ENCODE measurements at places on chromosomes 2 and 18.

DNA sequence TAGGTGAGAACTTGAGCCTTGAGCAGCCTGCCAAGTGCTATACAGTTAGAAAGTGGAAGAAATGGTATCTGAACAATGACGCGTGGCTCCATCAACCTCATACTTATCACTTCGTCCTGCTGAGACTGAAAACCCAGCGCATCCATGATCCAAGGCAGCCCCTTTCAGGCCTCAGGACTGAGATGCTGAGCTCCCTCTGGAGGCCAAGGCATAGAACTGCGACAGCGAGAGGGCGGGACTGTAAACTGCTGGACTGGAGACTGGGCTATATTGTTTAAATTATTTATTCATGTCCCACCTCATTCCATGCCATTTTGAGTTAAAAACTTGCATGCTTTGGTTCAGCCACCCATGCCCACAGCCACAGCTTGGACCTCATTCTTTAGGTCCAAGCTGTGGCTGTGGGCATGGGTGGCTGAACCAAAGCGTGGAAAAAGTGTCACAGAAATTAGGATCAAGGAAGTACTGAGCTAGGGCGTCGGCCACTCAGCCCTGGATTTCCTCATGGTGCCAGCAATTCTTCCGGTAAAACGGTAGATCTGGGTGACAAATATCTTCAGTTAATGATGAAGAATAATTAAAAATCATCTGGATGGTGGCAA, 195.5 kb downstream of the L3MBTL4 start:
- ATAC-seq = peak; percentile 80

GRCh38 chr18:74724186-74724585, 126.5 kb downstream of the ZNF407 start:
- ATAC-seq = no peak

DNA sequence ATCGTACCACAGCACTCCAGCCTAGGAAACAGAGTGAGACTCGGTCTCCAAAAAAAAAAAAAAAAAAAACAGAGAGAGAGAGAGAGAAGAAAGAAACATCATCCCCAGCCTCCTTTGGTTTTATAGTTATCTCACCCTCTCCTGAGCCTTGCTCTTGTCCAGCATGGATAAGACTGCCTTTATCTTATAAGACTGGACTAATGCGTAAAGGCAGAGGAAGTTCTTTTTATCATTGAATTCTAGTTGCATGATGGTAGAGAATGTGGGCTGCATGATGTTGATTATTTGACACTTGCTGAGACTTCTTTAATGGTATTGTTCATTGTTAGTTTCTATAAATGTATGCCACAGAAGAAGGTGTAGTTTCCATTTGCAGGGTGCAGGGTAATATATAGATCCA, 124.4 kb downstream of the ZBTB7C start:
- no peak for ATAC-seq

DNA sequence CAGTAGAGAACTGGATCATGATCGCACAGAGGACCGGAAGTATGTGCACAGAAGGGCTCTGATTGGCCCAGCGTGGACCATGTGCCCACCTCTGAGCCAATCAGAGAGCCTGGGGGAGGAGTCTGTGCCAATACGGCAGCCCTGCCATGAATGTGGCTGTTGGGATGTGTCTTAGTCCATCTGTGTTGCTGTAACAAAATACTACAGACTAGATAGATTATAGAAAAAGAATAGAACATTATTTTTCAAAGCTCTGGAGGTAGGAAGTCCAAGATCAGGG, 132.0 kb downstream of the NDUFA10 start:
- no peak for ATAC-seq

GRCh38 chr2:60413069-60413813, 140.2 kb downstream of the BCL11A start:
- ATAC-seq = no peak

DNA sequence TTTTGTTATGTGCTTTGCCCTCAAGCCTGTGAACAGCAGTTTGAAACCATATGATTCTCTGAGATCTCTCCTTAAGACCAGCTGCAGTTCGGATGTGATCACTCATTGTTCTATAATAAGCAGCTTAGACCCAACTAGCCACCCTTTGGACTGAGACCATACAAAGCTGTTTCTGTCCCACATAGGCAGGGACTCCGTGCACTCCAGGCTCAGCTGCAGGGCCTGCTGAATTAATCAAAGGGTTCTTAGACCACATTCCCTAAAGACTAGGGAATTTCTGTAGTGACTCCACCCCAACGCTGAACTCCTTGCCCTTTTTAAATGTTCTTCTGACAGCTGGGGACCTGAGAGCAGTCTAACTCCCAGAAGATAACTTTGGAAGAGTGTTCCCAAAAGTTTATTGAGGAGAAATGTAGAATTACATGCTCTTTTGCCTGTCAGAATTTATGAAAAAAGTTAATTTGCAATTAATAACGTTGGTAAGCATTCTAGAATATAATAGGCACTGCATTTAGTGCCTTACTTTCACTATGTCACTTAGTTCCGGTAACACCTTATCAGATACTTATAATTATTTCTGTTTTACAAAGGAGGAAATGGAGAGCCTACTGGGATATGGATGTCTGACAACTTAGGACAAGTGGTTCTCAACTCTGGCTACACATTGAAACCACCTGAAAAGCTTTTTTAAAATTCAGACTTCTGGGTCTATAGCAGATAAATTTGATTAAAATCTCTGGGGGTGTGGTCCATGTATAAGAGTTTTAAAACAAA, 42.3 kb downstream of the GULP1 start:
- no peak for ATAC-seq

- no peak for ATAC-seq
Measured at GRCh38 chr2:160679686-160680085, 186.1 kb upstream of the RBMS1 start.

GRCh38 chr2:23093513-23093912, 291.5 kb upstream of the KLHL29 start:
- ATAC-seq = no peak

DNA sequence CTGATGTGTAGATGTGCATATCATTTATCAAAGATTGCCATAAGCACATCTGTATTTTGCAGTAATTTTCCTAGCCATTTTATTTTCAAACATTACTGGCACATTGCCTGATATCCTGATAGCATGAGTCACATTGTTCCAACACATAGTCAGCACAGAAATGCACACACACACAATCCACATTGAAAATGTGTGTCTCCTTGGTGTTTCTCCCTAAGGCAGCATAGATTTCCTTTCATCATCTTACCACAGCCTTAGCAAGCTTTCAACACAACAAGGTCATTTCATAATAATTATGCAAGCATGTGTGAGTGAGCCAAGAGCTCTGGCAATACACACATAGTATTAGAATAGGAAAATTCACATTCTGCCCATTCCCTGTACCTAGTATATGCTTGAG, 245.4 kb upstream of the MEIS1 start:
- ATAC-seq = no peak

DNA sequence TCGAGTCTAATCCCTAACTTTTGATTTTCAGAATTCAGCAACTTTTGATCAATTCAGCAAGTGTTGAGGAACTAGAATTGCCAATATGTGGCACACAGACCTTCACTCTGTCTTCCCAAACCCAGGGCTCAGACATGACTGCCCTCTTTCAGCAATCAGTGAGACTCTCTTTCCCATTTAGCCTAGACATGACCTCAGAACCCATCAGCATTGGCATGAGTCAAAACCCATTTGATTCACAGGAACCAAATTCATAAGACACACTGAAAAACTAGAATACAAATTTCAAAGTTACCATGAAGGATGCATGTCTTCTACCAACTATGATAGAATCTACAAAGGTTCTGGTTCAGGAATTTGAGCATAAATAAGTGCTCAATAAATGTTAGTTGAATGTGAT, 113.6 kb upstream of the MAP3K20 start:
- ATAC-seq = no peak

GRCh38 chr18:35497027-35497369, 762 bp downstream of the INO80C start:
- ATAC-seq = peak; percentile 61

- peak; percentile 55 for ATAC-seq
Measured at GRCh38 chr18:59200787-59201186, 19.2 kb upstream of the GRP start.

GRCh38 chr18:55199291-55199963, 240.2 kb upstream of the CCDC68 start:
- no peak for ATAC-seq
